Kidney (tissue), 22 donors: ENCODE measurements at places on chromosomes 12 and 14.

GRCh38 chr12:117854339-117855012, 114.3 kb downstream of the KSR2 start:
- H3K27me3 ChIP-seq = no peaks in the 10 kb centered on the region
- H3K27ac ChIP-seq = no peak overlapping the region
- no peak for DNase-seq
- H3K4me3 ChIP-seq = no peak overlapping the region

DNA sequence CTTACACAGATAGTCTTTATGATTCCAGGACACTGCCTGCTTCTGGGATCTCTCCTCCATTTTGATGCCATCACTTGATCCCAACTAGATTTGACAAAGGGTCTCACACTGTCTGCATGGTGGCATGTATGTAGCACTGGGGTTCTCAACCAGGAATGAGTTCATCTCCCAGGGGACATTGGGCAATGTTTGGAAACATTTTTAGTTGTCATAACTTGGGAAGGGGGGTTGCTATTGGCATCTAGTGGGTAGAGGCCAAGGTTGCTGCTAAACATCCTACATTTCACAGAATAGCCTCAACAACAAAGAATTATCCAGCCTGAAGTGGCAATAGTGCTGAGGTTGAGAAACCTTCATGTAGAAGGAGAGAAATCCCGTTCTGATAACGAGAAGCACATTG, 376.2 kb downstream of the DPF3 start:
- DNase-seq = no peak
- H3K36me3 ChIP-seq = no peaks in the 10 kb centered on the region
- no peak overlapping the region for H3K4me3 ChIP-seq
- H3K27ac ChIP-seq = no peak overlapping the region
- H3K4me1 ChIP-seq = peaks cover 2% of the 10 kb centered on the region

GRCh38 chr12:94150240-94151121, 2.1 kb downstream of the PLXNC1 start:
- DNase-seq = peak; percentile 65
- no peak overlapping the region for H3K27ac ChIP-seq
- no peaks in the 10 kb centered on the region for H3K4me1 ChIP-seq
- H3K27me3 ChIP-seq = peaks cover 4% of the 10 kb centered on the region
- H3K4me3 ChIP-seq = no peak overlapping the region

GRCh38 chr12:119229837-119230236, 51.1 kb downstream of the HSPB8 start:
- H3K27ac ChIP-seq = no peak overlapping the region
- H3K36me3 ChIP-seq = no peaks in the 10 kb centered on the region
- DNase-seq = peak; percentile 40
- H3K4me3 ChIP-seq = peak overlapping the region; percentile 18

- no peak overlapping the region for H3K4me3 ChIP-seq
- no peak for DNase-seq
- no peaks in the 10 kb centered on the region for H3K27me3 ChIP-seq
- H3K4me1 ChIP-seq = no peaks in the 10 kb centered on the region
Measured at GRCh38 chr12:11807458-11807857, 158.0 kb downstream of the ETV6 start.

DNA sequence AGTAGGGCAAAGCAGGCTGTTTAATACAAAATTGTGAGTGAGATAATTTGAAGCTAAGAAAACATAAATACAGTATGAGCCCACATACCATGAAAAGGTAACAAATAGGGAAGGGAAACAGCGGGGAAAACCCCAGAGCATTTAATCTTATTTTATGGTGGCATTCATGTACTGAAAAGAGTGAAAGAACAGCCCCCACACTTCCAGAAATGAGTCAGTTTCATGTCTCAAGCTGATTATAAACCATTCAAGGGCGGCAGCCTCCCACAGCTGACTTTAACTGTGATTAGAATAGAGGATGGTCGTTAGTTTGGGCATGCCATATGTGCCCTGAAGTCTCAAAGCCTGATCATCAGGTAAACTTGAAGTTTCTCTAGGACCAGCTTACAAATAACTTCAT, 64.5 kb downstream of the FOXG1 start:
- no peaks in the 10 kb centered on the region for H3K36me3 ChIP-seq
- H3K27ac ChIP-seq = no peak overlapping the region
- no peaks in the 10 kb centered on the region for H3K27me3 ChIP-seq
- no peak overlapping the region for H3K4me3 ChIP-seq
- no peaks in the 10 kb centered on the region for H3K4me1 ChIP-seq

GRCh38 chr14:30330445-30330844, 228.5 kb upstream of the G2E3 start:
- H3K4me3 ChIP-seq = no peak overlapping the region
- H3K27ac ChIP-seq = no peak overlapping the region

- no peak for DNase-seq
- no peak overlapping the region for H3K27ac ChIP-seq
Measured at GRCh38 chr12:65818454-65819382, 5.6 kb upstream of the HMGA2 start.

GRCh38 chr14:101861464-101861863, 100.0 kb downstream of the PPP2R5C start:
- no peak overlapping the region for H3K4me3 ChIP-seq
- H3K27ac ChIP-seq = no peak overlapping the region
- no peak for DNase-seq
- no peaks in the 10 kb centered on the region for H3K36me3 ChIP-seq
- H3K27me3 ChIP-seq = no peaks in the 10 kb centered on the region
